ENCODE measurements at places on chromosomes 7 and 10. TPM values are rescaled to one million over a fixed set of nuclear protein-coding genes. Genes with fewer than 3 reads are reported as not detected.

- no peak overlapping the region for H3K4me3 ChIP-seq
- H3K27me3 ChIP-seq: no peaks in the 10 kb centered on the region
- no peak overlapping the region for H3K27ac ChIP-seq
- no peaks in the 10 kb centered on the region for H3K36me3 ChIP-seq
These were observed 26.2 kb upstream of the C10orf90 start for GRCh38 chr10:126696684-126697083.

DNA sequence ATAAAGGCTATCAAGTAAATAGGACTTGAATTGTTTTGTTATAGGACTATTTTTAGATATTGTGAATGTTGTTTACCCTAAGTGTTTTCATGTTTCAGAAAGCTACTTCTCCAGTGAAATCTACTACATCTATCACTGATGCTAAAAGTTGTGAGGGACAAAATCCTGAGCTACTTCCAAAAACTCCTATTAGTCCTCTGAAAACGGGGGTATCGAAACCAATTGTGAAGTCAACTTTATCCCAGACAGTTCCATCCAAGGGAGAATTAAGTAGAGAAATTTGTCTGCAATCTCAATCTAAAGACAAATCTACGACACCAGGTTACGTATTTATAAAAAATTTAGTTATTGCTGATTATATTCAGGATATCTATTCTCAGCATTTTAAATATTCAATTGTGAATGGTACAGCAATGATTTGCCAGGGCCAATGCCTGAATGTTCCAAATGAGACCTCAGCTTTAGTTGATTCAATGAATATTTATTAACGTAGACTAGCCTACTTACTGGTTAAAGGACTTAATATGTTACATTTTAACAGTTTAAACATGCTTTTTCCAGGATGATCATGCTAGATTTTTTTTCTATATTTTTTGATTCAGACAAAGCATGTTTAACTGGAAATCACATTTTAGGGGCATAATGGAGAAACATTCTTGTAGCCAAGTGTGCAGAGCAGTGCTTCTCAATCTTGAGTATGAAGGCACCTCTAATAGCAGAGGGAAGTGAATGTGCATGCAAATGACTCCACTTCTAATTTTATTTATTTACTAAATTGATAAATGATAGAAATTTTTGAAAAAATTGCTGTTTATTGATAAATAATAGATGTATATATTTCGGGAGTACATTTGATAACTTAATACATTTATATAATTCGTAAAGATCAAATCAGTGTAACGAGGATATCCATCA is 18.2 kb downstream of the ANLN start:
- peaks cover 22% of the 10 kb centered on the region for H3K36me3 ChIP-seq
- H3K27ac ChIP-seq: no peak overlapping the region
- DNase-seq: no peak
- H3K4me1 ChIP-seq: no peaks in the 10 kb centered on the region

GRCh38 chr7:148712678-148713329 is 14.1 kb downstream of the CUL1 start:
- DNase-seq: no peak
- peaks cover 2% of the 10 kb centered on the region for H3K36me3 ChIP-seq
- peaks cover 85% of the 10 kb centered on the region for H3K4me1 ChIP-seq
- peak overlapping the region; percentile 55 for H3K4me3 ChIP-seq
- peak overlapping the region; percentile 24 for H3K27ac ChIP-seq
- no peaks in the 10 kb centered on the region for H3K27me3 ChIP-seq

DNA sequence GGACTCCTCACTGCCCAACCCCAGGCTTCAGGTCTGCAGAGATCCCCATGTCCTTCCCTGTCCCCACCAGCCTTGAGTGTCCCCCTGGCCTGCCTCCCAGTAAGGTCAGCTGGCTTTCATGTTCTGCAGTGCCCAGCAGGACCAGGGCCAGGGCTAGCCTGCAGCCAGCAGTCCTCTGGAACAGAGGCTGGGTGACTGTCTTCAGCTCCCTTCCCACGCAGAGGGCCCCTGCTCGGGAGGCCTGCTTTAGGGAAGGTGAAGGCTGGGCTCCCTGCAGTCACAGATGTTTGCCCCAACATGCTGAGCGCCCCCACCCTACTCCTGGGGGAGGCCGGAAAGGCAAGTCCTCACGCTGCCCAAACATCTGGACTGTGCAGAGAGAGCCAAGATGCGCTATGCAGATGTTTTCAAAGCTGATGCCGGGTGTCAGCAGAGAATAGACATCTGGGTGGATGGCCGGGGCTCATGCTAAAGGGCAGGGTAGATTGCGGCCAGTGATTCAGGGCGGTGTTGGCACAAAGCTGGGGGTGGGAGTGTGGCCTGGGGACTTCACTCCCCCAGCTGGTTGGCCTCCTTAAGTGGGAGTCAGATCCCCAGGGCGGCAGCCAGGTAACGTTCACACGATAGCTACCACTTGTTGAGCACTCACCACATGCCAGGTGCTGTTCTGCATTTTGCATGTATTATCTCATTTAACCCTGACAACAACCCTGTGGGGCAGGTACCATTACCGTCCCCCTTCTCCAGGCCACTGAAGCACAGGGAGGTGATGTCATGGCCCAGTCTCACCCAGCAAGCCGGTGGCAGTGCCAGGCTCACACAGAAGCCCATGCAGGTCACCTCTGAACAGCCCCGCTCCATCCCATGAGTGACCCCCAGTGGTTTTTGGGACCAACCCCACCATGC is 71.2 kb upstream of the COL13A1 start:
- no peak for DNase-seq
- peaks cover 15% of the 10 kb centered on the region for H3K27me3 ChIP-seq
- H3K4me3 ChIP-seq: no peak overlapping the region
- H3K27ac ChIP-seq: no peak overlapping the region
- H3K4me1 ChIP-seq: peaks cover 18% of the 10 kb centered on the region

- H3K36me3 ChIP-seq: peaks cover 15% of the 10 kb centered on the region
- DNase-seq: peak; percentile 35
- H3K4me3 ChIP-seq: peak overlapping the region; percentile 74
- H3K4me1 ChIP-seq: peaks cover 47% of the 10 kb centered on the region
These were observed 3.3 kb downstream of the AHR start for GRCh38 chr7:17301471-17302456.

SLC39A12 gene
- total RNA-seq: not detected

GRCh38 chr10:121448766-121449421 is 149.3 kb downstream of the FGFR2 start:
- no peak overlapping the region for H3K27ac ChIP-seq
- H3K4me3 ChIP-seq: no peak overlapping the region
- no peak for DNase-seq
- no peaks in the 10 kb centered on the region for H3K36me3 ChIP-seq

- H3K27ac ChIP-seq: no peak overlapping the region
- H3K4me1 ChIP-seq: no peaks in the 10 kb centered on the region
- no peaks in the 10 kb centered on the region for H3K27me3 ChIP-seq
- no peaks in the 10 kb centered on the region for H3K36me3 ChIP-seq
- DNase-seq: no peak
- H3K4me3 ChIP-seq: no peak overlapping the region
These were observed 151.9 kb downstream of the PKD1L1 start for GRCh38 chr7:47796347-47796746.

DNA sequence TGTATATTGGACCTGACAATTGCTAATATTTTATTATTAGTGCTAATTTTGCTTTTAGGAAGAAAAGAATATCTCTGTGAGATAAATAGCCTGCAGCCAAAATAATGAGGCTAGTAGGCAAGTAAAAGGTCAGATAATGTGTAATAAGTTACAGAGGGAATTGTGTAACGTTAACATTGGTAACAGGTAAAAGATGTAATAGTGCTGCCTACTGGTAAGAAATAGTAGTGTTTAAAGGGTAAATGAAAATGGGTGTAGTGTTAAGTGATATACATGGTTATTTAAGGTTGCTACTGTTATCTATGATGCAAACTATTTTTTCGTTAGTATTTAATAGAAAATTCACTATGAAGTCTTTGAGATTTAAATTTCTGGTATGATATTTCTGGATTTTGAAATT is 9.2 kb upstream of the FOXP2 start:
- no peak for DNase-seq
- peaks cover 1% of the 10 kb centered on the region for H3K36me3 ChIP-seq
- no peaks in the 10 kb centered on the region for H3K4me1 ChIP-seq
- no peak overlapping the region for H3K27ac ChIP-seq
- H3K27me3 ChIP-seq: peaks cover 7% of the 10 kb centered on the region

DNA sequence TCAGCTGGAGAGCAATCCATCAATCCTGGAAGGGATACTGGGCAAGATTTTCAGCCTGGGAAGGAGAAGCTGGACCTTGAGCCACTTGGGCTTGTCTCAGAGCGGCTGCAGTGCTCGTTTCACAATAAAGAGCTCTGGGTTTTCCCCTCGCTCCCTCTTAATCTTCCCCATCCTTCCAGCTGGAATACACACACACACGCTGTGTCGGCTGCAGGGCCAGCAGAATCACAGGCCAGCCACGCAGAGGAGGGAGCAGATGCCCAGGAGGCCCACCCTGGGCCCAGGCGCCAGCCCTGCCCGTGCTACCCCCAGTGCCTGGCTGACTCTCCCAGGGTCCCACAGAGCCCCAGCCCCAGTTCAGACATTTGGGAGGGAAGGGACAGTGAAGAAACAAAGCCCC is 255.1 kb downstream of the TNS3 start:
- H3K27me3 ChIP-seq: no peaks in the 10 kb centered on the region
- H3K4me3 ChIP-seq: no peak overlapping the region
- H3K4me1 ChIP-seq: no peaks in the 10 kb centered on the region
- no peak overlapping the region for H3K27ac ChIP-seq
- no peaks in the 10 kb centered on the region for H3K36me3 ChIP-seq

DNA sequence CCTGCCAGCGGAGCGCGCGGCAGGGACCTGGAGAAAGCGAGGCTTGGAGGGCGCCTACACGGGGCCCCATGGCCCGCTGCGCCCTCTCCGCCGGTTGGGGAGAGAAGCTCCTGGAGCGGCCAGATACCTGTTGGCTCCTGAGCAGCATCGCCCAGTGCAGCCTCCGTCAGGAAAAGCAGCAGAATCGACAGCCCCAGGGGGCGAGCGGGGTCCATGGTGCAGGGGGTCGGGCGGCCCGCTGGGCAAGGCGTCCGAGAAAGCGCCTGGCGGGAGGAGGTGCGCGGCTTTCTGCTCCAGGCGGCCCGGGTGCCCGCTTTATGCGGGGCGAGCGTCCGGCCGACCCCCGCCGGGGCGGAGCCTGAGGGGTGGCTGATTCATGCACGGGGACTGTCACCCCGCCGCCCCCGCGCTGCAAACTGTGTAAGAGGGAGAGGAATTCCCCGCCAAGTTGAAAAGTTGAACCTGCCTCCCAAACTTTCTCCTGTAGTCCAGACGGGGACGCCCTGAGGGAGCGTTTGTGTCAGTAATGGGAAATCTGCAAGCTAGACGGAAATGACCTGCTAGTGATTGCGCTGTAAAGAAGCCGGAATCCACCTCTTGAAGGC is at the start of gene TFPI2:
TFPI2 (minus strand) TSS at position 290 of the 605 bp plus-strand sequence; CDS start at position 215, 75 bp downstream.
- peak within 1 kb of the TSS; percentile 93 for H3K4me3 ChIP-seq
- H3K27ac ChIP-seq: no peak within 1 kb of the TSS
- no peaks in the 10 kb centered on the region for H3K36me3 ChIP-seq

GRCh38 chr10:104340111-104340526 is 1.9 kb upstream of the ITPRIP start:
- H3K27ac ChIP-seq: no peak overlapping the region
- peaks cover 36% of the 10 kb centered on the region for H3K4me1 ChIP-seq
- H3K4me3 ChIP-seq: peak overlapping the region; percentile 20
- H3K27me3 ChIP-seq: peaks cover 5% of the 10 kb centered on the region

PON1 gene
- 0.65 TPM for total RNA-seq

DNA sequence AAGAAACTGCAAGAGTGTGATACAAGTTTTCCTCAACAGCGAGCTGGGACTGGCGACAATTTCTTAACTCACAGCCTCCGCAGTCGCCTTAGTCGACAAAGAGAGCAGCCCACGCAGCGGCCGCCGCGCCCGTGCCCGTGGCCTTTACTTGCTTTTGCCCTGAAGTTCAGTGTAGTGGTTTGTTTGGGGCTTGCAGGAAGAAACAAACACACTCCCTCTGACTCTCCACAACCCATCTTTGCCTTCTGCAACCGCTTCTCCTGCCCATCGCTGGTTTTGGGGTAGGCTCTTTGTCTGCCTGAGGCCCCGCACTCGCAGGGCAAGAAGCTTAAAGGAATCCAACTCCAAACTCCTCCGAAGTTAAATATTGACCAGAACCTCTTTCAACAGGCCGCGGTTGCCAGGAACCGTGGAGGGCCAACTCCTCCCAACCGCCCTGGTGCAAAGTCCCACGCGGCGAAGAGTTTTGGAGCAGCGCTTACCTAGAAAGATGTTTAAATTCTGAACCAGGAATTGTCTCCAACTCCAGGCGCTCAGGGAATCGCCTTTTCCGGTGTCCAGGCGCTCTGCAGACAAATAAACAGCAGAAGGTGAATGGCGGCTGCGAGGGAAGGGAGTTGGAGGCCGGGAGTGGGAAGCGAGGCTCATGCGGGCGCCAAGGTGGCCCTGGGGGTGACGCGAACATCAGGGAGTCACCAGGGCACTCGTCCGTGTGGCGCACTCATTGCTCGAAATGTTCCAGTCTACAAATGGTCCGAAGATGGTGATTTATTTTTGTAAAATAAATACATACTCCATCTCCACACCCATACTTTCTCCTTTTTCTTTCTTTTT is 8.3 kb downstream of the HOXA4 start:
- H3K27ac ChIP-seq: no peak overlapping the region
- H3K36me3 ChIP-seq: no peaks in the 10 kb centered on the region
- H3K27me3 ChIP-seq: peaks cover 15% of the 10 kb centered on the region
- H3K4me3 ChIP-seq: no peak overlapping the region

DNA sequence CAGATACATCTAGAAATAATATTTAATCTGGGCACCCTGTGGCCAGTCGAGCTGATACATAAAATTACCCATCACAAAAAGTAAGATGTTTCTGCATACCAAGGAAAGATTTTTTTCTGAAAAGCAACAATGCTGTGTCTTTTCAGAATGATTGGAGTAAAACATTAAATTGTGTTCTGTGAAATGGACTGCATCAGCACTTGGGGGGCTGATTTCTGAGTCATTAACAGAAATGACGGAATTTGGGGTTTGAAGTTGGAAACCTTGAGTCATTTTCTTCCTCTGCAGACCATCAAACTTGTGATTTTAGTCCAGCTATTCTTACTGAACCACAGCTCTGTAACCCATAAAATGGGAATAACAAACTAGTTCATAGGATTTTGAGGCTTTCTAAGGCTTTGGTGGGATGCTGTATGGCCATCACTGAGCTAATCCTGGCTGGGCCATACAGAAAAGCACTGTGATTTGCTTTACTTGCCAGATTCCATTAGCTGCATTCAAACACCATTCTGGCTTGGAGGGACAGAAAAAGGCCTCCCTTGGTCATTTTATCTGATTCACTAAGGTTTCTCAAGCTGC is 739.4 kb upstream of the IGFBP3 start:
- DNase-seq: no peak
- H3K36me3 ChIP-seq: no peaks in the 10 kb centered on the region
- no peak overlapping the region for H3K4me3 ChIP-seq

SEC61G gene
- total RNA-seq: 123 TPM

DNA sequence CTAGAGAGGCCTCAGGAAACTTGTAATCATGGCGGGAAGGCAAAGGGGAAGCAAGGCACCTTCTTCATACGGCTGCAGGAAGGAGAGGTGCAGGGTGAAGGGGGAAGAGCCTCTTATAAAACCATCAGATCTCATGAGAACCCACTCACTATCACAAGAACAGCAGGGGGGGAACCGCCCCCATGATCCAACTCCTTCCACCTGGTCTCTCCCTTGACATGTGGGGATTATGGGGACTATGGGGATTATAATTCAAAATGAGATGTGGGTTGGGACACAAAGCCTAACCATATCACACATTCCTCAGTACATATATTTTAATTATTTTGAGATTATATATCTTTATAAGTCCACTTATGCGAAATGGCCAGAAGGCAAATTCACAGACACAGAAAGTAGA is 8.9 kb downstream of the HK1 start:
- H3K4me1 ChIP-seq: no peaks in the 10 kb centered on the region
- no peaks in the 10 kb centered on the region for H3K36me3 ChIP-seq
- H3K4me3 ChIP-seq: no peak overlapping the region
- H3K27me3 ChIP-seq: peaks cover 3% of the 10 kb centered on the region
- no peak for DNase-seq

All from activated T-cell treated with anti-CD3 and anti-CD28 coated beads, Interleukin-2, amount 50 U/mL, for 72 hours (primary cell).